ENCODE measurements at places on chromosomes 12 and 14.

DNA sequence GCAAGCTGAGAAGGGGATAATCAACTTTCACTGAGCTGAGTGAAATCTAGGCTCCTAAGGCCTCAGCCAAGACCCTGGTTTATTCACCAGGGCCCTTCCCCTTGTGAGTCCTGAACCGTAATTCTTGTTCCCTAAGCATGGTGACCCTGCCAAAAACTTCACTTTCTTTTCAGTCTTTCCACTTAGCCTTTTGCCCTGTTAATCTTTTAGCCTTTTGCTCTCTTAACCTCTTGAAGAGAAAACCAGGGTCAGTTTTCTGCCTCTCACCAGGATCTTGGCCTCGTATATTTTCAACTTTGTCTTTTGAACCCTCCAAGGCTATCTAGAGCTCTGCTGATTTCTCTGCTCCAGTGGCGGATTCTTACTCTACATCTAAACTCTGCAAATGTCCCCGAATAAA is 191.0 kb downstream of the PELI2 start:
- DNase-seq = no peak

- no peak for DNase-seq
These were observed 14.6 kb upstream of the SP1 start for GRCh38 chr12:53365245-53365904.

DNA sequence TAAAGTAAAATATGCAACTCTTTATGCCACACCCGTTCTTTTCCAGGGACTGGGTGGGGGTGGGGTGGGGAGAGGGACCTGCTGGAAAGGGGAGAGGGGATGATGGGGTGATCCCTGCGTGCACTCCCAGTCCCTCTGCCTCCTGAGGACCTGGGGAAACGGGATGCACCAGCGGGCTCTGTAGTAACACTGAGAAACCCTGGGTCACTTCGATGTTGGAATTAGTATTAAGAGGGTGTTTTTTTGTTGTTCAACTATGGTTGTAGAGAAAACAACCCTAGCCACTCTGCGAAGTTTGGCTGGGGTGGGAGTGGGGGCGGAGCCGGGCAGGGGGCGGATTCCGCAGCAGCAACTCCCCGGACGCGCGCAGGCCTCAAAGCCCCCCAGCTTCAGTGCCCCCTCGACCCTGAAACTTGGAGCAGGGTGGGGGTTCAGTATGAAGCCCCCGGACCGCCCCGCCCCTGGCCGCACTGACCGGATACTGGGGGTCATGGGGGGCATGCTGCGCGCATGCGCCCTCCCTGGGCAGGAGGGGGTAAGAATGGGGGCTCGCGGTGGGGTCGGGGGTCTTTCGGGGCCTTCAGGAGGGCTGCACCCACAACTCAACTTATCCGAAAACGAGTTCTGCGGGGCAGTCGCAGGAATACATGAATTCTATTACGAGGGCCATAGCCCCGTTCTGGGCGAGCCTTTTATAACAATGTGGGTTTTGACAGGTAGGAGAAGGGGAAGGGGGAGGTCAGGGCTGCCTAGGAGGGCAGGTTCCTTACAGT is 1.3 kb upstream of the ARHGEF25 start:
- DNase-seq = no peak

DNA sequence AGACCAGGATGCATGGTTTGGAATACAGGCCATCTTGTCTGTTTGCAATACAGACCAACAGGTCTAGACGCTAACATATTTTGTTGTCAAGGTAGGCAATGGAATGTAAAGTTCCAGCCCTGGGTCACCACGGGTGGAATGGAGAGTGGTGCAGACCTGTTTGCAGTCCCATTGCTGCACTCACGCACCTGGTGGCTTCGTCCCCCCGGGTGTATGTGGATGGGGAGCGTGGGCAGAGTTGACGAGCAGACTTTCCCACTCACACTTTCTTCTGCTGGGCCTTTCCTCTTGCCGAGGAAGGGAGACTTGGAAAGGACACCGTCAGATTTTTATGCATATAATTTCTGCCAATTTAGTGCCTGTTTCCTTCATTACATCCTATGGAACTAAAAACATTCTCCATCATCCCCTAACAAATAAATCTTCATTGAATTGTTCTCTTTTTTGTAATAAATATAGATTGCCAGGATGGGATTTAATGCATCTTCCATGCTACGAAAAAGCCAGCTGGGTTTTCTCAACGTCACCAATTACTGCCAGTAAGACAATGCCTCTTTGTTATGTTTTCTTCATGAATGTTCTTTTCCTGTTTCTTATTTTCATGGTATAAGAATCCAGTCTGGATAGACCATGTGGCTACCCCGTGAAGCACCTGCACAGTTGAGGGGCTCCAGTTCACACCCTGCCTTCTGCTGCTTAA is 15.2 kb downstream of the DCAF4 start:
- no peak for DNase-seq

DNA sequence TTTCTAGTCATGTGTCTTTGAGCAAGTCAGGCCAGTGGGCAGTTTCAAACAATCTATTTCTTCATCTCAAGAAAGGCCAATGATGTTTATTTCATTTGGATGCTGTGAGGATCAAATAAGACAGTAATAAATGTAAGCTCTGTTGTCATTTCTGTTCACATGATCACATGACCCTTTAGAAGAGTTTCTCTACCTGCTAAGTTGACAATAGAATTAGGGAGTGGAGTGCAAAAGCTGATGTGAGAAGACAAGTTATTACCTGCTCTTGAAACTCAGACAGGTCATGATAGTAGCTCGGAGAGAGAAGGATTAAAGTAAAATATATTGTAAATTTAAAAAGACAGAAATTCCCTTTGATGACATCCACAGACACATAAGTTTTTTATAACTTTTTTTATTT is 37.3 kb upstream of the DCN start:
- DNase-seq = no peak

DNA sequence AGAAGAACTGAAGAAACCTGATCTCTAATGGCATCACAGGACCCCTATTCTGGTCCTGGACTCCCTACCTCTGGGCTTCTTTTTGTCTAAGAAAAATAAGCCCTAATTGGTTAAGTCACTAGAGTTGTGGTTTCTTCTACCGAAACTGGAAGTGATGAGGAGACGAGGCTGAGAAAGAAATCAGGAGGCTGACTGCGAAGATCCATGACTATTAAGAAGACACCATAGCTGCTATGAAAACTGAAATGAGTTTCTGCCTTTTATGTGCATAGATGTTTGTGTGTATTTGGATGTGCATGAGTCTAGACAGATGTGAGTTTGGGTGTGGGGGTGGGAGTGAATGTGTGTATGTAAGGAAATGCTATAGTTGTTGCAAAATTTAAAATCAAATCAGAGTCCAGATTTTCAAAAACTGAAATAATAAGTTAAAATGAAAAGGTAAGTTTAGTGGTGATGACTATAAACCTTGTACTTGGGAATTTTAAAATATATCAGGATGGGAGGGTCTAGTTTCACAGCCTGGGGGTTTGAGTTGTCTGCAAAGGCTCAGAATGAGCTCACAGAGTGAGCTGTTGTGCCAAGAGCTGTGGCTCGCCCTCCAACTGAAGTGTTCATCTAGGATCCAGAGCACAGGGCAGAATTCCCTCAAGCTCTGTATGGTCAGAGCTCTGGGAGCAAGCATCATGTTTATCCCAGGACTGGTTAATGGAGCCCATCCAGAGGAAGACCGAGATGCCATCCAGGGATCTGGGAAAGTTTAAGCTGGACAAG is 94.9 kb downstream of the VCPKMT start:
- DNase-seq = no peak

DNA sequence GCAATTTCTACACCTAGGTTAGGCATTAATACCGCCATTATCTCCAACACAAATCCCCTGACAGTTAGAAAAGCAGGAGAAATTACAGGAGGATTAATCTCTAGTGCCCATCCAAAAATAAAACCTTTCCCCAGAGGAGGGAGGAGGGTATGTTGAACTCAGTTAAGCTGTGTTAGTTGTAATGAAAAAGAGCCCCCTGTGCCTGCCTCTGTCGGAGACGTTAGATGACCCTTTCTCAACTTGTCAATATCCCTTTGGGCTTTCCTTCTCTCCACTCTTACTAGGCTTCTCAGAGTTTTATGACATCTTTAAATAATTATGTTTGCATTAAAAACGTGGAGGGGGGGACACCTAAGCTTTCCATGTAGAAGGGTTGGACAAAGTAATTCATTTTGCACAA is 278.2 kb downstream of the PDZRN4 start:
- no peak for DNase-seq

DNA sequence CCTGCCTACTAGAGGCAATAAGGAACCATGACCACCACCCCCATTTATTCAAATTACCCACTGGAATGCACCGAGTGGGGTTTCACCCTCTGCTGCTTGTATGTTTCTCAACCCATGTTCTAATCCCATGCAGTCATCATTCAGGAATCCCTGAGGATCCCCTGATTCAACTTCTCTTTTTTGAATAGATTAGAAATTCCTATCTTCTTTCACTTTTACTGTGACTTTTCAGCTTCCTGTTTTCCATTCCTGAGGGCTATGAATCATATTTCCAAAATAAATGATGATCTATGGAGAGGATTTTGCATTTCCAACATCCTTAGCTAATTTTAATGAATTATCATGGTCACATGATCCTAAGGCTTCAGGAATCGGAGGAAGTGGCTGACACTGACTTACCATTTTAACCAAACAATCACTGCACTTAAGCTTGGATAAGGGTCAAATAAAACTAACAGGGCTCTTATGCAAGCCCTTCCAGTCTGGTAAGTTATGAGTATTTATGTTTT is 19.4 kb upstream of the P2RX4 start:
- DNase-seq = no peak

DNA sequence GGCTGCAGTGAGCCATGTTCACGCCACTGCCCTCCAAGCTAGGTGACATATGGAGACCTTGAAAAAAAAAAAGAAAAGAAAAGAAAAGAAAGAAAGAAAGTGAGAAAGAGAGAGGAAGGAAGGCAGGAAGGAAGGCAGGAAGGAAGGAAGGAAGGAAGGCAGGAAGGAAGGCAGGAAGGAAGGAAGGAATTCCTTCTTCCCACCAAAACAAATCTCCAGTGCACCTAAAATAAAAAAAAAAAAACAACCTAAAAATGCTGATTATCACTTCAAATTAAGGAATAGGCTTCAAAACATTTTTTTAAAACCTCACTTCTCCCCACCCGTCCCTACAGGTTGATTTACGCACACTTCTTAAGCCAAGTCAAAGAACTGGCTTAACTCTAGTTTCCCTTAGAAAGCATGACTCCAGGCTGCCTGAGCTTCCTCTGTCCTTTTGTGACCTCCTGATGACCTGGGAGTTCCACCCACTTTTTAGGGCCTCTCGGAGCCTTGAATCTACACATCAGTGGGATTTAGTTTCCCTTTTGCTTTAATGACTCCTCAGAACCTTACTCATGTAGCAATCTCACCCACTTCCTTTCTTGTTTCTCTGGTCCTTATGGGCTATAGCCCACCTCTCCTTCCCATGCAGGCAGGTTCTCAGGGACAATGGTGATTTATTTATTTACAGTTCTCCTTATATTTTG is 18.6 kb downstream of the DUSP6 start:
- DNase-seq = no peak

DNA sequence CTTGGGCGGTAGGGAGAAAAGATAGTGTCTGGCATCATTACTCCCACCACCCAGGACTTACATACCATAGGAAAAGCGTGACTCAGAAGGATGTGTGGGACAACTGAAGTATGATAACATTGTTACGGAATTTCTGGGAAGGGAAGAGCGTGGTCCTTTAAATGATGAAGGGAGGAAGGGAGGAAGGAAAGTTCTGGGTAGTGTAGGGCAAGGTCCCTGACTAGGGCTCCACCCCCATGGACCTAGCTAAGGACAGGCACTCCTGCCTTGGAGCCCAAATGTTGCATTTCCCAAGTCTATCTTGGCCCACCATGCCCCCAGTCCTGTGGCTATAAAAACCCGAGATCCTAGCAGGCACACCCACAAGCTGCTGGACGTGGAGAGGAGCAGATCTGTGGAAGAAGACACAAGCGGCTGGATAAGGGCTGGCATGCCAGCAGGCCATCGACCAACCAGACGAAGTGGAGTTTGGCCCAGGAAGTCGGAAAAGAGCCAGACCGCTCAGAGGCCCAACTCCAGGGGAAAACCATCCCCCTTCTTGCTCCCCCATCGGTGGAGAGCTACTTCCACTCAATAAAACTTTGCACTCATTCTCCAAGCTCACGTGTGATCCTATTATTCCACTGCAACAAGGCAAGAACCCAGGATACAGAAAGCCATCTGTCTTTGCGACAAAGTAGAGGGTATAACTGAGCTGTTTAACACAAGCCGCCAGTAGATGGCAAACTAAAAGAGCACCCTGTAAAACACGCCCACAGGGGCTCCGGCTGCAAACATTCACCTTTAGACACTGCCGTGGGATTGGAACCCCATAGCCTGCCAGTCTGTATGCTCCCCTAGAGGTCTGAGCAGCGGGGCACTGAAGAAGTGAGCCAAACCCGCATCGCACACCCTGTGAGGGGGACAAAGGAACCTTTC is 23.0 kb upstream of the RAB21 start:
- no peak for DNase-seq

DNA sequence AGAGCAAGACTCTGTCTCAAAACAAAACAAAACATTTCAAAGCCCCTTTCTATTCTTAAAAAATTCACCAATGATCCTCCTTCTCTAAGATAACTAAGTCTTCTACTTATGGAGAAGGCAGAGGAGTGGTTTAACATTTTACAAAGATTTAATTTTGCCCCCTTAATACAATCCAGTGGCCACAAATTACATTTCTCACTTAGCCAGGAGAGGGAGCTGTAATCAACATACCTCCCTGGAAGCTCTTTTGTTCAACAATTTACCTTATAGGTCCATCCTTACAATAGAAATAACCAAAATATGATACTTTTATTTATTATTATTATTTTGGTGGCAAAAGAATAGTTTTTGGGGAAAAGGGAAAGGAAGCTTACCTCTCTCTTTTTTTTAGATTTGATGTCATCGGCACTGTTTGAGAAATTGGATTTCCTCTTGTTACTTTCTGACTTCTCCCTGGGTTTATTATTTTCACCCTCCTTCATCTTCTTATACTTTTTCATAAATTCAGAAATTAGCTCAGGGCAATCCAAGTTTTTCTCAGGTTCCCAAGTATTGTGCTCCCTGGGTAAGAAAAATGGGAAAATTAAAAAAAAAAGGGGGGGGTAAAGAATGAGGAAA is 28.1 kb downstream of the CBX5 start:
- no peak for DNase-seq

DNA sequence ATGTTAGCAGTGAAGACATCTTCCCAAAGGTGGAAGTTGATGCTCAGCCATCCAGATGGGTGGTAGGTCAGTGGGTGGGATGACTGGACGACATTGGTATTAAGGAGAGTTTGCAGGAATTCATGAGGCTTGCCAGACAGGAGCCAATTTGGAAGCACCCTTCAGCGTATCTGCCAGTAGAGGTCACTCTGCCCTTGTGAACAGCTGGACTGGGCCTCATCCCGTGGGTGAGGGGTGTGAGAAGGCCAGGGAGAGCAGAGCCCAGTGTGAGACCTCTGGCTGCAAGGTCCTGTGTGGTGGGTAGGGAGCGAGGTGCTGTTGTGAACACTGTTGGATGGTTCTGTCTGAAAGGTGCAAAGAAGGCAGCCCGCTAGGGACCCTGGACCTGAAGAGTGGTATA is 37.7 kb downstream of the SLC5A8 start:
- no peak for DNase-seq

- no peak for DNase-seq
These were observed 4.2 kb downstream of the SH2B3 start for GRCh38 chr12:111409780-111410430.

- DNase-seq = no peak
These were observed 13.6 kb downstream of the SFSWAP start for GRCh38 chr12:131724534-131724933.
